Thoracic aorta (tissue), 2 donors: ENCODE measurements at places on chromosomes 1 and 21.

- DNase-seq: no peak
- H3K27ac ChIP-seq: no peak overlapping the region
- no peaks in the 10 kb centered on the region for H3K4me1 ChIP-seq
- H3K4me3 ChIP-seq: no peak overlapping the region
- H3K27me3 ChIP-seq: no peaks in the 10 kb centered on the region
These were observed 9.8 kb downstream of the OR2W3 start for GRCh38 chr1:247905181-247905580.

- no peak overlapping the region for H3K27ac ChIP-seq
- no peaks in the 10 kb centered on the region for H3K4me1 ChIP-seq
- no peak for DNase-seq
- no peak overlapping the region for H3K4me3 ChIP-seq
- no peaks in the 10 kb centered on the region for H3K27me3 ChIP-seq
These were observed 98.9 kb upstream of the DPYD start for GRCh38 chr1:98019747-98020146.

DNA sequence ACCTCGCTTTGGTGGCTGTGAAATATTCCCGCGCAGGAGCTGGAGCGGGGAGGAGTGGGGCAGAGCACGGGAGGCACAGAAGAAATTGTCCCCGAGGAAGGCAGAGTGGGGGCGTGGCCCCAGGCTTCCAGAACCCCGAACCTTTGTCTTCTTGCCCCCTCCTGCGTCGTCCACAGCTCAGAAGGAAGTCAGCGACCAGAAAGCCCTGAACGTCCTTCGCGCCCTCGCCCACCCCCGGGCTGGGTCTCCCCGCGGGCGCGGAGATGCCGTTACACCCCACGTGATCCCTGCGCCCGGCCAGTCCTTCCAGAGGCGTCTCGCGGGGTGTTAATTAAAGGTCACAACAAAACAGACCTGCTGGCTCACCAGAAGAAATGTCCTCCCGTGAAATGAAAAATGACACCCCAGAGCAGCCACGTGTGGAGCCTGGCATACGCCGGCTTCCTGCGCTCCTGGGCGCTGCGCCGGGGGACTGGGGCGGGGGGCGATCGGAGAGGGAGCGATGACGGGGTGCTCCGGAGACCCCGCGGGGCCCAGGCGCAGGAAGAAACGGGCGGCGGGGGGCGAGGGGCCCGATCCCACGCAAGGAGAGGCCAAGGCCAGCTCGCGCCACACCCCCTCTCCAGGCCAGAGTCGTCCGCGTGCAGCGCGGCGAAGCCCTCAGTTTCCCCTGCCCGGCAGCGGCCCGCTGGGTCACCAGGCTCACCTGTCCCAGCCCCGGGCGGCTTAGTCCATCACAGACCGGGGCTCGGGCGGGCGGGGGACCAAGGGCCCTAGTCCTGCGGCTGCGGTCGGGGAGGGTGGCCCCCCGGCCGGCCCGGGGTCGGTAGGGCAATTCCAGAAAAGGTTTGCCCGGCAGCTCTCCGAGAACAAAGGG, 995 bp upstream of the KIF26B start:
- H3K4me3 ChIP-seq: peak overlapping the region; percentile 79
- H3K4me1 ChIP-seq: peaks cover 38% of the 10 kb centered on the region
- H3K36me3 ChIP-seq: no peaks in the 10 kb centered on the region
- no peak for DNase-seq
- peaks cover 8% of the 10 kb centered on the region for H3K27me3 ChIP-seq

- H3K27ac ChIP-seq: no peak overlapping the region
- no peaks in the 10 kb centered on the region for H3K27me3 ChIP-seq
These were observed 3.5 kb downstream of the CELA2A start for GRCh38 chr1:15459771-15460707.

GRCh38 chr1:205205055-205205454, 6.4 kb downstream of the DSTYK start:
- no peak overlapping the region for H3K27ac ChIP-seq
- H3K27me3 ChIP-seq: no peaks in the 10 kb centered on the region
- H3K4me1 ChIP-seq: peaks cover 9% of the 10 kb centered on the region

- H3K27me3 ChIP-seq: no peaks in the 10 kb centered on the region
- no peaks in the 10 kb centered on the region for H3K4me1 ChIP-seq
- no peaks in the 10 kb centered on the region for H3K36me3 ChIP-seq
- no peak overlapping the region for H3K4me3 ChIP-seq
- H3K27ac ChIP-seq: no peak overlapping the region
These were observed 36.0 kb upstream of the ADGRL4 start for GRCh38 chr1:79042539-79042938.

GRCh38 chr1:111837393-111837792, 81.7 kb downstream of the DDX20 start:
- no peak overlapping the region for H3K27ac ChIP-seq
- no peaks in the 10 kb centered on the region for H3K4me1 ChIP-seq
- H3K4me3 ChIP-seq: no peak overlapping the region
- no peak for DNase-seq
- no peaks in the 10 kb centered on the region for H3K27me3 ChIP-seq
